Activated CD4-positive, alpha-beta memory T cell treated with anti-CD3 and anti-CD28 coated beads for 36 hours (primary cell): ENCODE measurements at places on chromosomes 7 and 10. TPM values are rescaled to one million over a fixed set of nuclear protein-coding genes. Genes with fewer than 3 reads are reported as not detected.

Gene GIMAP2
- 38.8 TPM for total RNA-seq

Gene C10orf53
- not detected for total RNA-seq

Gene ENKUR
- total RNA-seq, result not detected

- no peaks in the 10 kb centered on the region for H3K4me1 ChIP-seq
- no peak for DNase-seq
- no peaks in the 10 kb centered on the region for H3K36me3 ChIP-seq
- H3K4me3 ChIP-seq, result no peak overlapping the region
- H3K27me3 ChIP-seq, result peaks cover 4% of the 10 kb centered on the region
These were observed 94.4 kb downstream of the ITIH5 start for GRCh38 chr10:7572391-7572790.

GRCh38 chr10:44386546-44387052, 1.7 kb upstream of the CXCL12 start:
- peaks cover 2% of the 10 kb centered on the region for H3K4me1 ChIP-seq
- H3K27ac ChIP-seq, result no peak overlapping the region
- no peaks in the 10 kb centered on the region for H3K36me3 ChIP-seq

DNA sequence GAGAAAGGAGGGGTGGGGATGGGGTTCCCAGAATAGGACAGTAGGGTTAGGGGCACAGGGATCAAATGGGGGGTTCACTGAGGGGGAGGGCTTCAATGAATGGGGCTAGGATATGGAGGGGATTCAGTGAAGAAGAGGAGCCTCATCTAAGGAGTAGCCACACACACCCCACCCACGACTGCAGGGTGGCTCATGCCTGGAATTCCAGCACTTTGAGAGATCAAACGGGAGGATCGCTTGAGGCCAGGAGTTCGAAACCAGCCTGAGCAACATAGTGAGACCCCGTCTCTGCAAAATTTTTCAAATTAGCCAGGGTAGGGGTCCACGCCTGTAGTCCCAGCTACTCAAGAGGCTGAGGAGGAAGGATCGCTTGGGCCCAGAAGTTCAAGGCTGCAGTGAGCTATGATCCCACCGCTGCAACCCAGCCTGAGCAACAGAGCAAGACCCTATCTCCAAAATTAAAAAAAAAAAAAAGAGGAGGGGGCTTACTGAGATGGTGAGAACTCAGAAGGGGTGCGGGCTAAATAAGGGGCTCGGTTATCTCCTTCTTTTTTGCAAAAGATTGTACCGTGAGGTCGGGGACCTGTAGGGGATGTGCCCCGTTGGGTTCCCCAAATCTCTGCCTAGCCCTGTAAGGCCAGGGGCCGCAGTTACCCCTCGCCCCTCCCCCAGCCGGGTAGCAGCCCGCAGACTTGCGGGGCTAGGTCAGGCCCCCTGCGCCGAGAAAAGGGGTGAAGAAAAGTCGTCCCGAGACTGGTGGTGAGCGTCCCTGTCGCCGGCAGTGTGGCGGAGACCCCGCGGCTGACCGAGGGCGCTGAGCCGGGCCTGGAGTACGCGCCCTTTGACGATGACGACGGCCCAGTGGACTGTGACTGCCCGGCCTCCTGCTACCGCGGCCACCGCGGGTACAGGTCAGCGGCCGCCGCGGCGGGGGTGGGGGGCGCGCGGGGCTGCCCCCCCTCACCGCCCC, 43.1 kb upstream of the HSPB1 start:
- no peak for DNase-seq
- H3K27ac ChIP-seq, result no peak overlapping the region
- H3K4me1 ChIP-seq, result no peaks in the 10 kb centered on the region
- no peak overlapping the region for H3K4me3 ChIP-seq
- peaks cover 22% of the 10 kb centered on the region for H3K27me3 ChIP-seq

- DNase-seq, result no peak
- no peak overlapping the region for H3K4me3 ChIP-seq
These were observed 196.4 kb downstream of the ADRA2A start for GRCh38 chr10:111273235-111273634.

DNA sequence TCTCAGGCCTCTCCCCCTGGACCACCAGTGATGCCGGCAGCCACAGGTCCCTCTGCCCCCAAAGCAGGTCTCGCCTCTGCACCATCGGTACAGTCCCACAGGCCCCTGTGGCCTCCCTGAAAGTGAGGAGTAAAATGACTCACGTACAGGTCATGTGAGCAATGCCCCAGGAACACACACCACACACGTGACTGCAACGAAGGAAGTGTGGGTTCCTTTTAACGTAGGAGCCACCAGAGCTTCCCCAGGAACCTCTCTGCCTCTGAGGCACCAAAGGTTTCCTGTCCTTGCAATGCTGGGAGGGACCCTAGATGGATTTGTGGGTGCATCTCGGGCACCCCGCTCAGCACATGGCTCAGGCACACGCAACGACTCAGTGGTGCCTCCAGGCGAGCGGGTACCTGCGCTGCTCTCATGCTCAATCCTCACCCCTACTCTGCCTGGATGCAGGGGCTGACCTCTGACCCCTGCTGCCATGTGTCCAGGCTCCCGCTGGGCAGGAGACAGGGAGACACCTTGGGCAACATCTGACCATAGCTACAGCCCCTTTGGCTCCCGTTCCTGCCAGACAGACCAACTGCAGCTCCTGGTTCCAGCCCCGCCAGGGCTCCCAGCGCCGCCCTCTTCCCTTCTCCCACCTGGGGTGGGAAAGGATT, 120.7 kb downstream of the PRKAG2 start:
- H3K27me3 ChIP-seq, result no peaks in the 10 kb centered on the region
- H3K4me1 ChIP-seq, result peaks cover 19% of the 10 kb centered on the region
- H3K4me3 ChIP-seq, result peak overlapping the region; percentile 54
- DNase-seq, result peak; percentile 82
- peak overlapping the region; percentile 63 for H3K27ac ChIP-seq

DNA sequence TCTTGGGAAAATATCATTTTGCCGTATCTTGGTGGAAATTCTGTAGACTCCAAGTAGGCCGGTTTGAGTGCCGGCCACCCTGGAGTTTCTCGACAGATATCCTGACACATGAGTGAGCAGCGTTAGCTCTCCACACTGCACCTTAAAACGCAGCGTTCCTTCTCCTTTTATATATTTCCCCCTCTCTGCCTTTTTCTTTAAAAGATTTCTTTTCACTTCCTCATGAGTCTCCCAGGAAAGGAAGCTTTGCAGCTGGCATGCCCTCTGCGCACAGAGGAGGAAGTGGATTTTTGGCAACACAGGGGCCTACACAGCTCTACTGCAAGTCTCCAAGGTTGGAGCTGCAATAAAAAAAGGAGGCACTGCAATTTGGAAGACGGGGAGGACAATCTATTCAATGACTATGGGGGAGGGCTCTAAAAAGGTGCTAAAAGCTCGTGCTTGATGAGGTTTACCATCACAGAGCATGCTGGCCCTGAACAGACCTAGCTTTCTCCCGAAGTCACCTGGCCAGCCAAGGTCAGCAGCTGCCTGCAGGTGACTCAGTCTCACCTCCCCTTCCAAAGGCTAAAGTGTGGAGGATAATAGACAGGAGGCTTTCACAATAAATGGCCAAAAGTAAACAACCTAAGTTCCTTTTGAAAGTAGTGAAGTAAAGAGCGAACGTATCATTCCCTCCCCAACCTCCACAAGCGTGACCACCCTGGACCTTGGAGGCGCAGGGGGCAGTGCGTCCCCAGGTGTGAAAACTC, 252.8 kb downstream of the ZMYND11 start:
- no peak overlapping the region for H3K27ac ChIP-seq
- H3K36me3 ChIP-seq, result peaks cover 3% of the 10 kb centered on the region
- no peaks in the 10 kb centered on the region for H3K4me1 ChIP-seq
- no peaks in the 10 kb centered on the region for H3K27me3 ChIP-seq
